HFFc6 (cell line): ENCODE measurements at places on chromosomes 5 and 9.

- DNase-seq = no peak
Observed at GRCh38 chr5:95007921-95008597, 276.8 kb downstream of the MCTP1 start.

- DNase-seq = no peak
Observed at GRCh38 chr5:122354293-122354692, 42.3 kb downstream of the SNCAIP start.

- no peak for DNase-seq
Observed at GRCh38 chr5:138694146-138694545, 59.1 kb upstream of the CTNNA1 start.

DNA sequence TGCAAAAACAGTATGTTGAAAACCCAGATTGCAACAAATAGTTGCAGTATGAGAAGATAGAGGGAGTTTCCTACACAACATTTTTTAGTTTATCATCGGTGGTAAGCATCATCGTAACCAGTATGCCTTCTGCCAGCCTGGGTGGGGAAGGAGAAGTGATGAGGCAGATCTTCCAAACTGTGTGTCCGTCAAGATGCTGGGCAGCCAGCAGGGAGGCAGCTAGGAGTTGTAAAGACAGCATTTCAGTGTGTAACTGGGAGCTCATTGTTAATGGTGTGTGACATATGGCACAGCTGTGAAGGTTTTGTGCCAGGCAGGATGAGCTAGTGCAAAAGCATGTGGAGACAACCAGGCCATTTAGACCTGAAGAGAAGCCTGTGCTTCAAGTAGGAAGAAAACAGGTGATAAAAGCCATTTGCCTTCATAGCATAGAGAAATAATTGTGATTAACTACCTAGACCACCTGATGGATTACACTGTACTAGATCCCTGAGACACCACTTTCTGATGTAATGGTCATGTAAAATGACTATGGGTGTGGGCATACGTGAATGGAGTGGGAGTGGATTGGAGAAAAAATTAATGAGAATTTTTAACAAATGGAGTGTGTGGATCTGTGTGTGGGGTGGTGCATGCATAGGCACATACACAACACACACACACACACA is 347.0 kb upstream of the ADAMTSL1 start:
- DNase-seq = no peak

DNA sequence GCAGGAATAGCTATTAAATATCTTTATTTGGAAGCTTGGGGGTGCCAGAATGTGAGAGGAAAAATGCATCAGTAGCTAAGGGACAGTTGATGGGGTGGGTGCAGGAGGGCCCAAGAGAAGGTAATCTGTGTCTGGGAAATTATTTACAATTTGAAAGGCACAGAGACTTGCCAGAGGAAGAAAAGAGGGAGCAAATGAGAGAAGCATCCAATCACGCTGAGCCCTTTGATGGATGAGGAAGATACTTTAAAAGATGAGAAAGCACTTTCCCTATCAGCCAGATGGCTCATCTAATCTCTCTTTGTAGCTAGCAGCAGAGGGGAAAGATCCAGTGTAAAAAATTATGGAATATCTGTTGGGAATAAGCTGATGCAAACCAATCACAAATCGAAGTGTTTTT is 57.0 kb upstream of the ABCA1 start:
- no peak for DNase-seq

GRCh38 chr5:95358848-95359247 is 32.3 kb upstream of the FAM81B start:
- no peak for DNase-seq

- no peak for DNase-seq
Observed at GRCh38 chr9:129834489-129835127, 467 bp downstream of the C9orf78 start.

DNA sequence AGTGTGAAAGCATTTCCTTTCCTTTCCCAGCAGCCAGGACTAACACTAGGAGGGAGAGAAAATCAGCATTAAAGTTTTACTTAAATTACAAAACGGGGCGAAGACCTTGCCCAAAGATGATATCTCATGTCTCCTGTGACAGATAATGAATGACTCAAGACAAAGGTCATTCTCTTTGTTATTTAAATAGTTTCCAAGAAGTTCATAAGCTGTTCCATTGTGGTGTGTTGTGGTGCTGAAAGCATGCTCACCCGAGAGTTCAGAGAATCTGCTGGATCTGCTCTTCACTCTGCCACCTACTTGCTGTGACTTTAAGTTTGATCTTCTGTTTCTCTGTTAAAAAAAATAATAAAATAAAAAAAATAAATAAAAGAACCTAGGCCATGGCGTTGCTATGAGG is 265.9 kb upstream of the NR4A3 start:
- no peak for DNase-seq

DNA sequence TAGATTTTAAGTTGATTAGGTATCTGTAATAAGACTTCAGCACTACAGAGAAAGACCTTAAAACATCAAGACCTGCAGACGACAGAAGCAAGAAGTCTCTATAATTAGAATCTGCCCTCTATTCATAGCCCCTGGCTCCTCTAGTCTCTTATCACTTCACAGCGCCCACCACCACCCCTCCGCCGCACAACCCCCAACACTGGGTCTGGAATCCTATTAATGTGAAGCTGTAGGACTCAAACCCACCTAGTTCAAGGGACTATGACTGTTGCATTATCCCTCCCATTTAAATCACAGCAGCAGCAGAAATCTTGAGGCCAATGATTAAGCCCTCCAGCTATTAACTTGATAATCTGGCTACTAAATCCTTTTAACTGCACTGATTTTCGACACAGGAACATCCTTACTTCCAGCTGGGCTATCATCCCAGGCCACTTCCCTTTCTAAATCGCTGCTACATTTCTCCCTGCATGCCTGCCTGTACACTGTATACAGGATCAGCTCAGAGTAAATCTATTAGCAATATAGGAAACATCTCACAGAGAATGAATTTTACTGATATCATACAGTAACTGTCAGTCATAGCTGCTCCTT is 159.5 kb upstream of the GRAMD2B start:
- DNase-seq = no peak

GRCh38 chr9:4433379-4433778 is 56.9 kb upstream of the SLC1A1 start:
- no peak for DNase-seq

DNA sequence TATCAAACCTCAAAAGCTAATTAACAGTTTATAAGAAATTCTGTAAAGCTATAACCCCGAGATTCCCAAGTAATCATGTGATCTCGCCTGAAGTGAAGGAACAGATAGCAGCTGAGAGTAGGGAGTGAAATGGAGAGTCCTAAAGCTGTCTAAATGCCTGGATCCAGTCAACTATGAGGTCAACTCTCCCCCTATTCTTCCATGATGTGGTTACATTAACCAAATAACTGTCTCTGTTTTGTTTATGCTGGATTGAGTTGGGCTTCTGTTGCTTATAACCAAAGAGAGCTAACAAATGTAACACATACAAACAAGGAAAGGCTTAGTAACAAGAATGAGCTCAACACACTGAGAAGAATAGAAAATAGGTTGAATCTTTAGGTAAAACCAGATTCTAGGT is 41.6 kb downstream of the GKAP1 start:
- DNase-seq = no peak

- DNase-seq = no peak
Observed at GRCh38 chr9:76697554-76697953, 66.7 kb upstream of the PCA3 start.

GRCh38 chr9:116904165-116904564 is 217.1 kb downstream of the TRIM32 start:
- no peak for DNase-seq

GRCh38 chr5:139960723-139961383 is 82.2 kb downstream of the NRG2 start:
- no peak for DNase-seq

DNA sequence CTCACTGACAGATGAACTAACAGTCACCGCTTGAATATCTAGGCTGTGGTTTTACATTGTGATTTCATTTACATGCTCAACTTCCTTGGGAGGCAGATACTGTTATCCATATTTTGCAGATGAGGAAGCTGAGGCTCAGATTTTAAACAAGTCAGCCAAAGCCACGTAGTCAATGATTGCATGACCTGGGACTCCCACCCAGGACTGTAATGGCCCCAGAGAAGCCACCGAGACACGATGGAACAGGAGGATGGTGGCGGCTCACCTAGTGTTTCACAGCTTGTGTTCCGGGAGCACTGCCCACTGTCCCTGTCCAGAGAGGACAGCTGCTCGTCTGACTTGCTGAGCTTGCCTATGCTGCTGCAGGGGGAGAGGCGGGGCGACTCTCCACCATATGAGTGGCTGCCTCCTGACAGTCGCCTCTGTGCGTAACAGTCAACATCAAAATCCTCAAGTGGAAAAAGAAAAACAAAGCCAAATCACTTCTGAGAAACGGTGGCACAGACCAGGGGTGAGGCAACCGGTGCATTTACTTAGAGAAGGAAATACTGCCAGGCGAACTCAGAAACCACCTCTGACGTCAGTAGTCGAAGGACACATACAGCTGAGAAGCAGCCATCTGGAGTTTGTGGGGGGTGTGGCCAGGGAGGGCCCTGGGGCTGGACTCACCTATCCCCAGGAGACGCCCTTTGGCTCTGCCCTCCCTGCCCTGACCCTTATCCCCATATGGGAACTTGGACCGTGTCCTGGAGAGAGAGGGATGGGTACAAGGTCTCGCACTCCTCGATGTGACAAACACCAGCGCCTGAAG is 82.5 kb downstream of the PRRT1B start:
- DNase-seq = no peak

DNA sequence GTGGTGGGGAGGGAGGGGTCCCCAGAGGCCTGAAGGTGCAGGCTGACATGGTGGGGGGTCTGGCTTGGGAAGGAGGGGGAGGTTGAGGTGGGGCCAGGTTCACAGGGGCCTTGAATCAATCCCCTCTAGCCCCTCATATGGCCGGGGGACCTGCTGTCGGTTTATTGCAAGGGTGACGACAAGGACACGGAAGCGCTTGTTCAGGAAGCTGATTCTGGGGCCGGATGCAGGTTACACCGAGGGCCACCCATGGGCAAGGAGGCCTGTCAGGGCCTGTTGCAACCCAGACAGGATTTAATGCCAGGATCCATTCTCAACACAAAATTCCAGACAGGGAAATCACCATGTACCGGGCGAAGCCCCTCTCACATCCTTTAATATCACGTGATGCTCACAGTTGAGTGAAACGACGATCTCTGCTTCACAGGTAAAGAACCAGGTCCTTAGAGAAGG is 41.6 kb upstream of the SYNPO start:
- DNase-seq = no peak

- no peak for DNase-seq
Observed at GRCh38 chr9:71801826-71802225, 33.5 kb upstream of the CEMIP2 start.

DNA sequence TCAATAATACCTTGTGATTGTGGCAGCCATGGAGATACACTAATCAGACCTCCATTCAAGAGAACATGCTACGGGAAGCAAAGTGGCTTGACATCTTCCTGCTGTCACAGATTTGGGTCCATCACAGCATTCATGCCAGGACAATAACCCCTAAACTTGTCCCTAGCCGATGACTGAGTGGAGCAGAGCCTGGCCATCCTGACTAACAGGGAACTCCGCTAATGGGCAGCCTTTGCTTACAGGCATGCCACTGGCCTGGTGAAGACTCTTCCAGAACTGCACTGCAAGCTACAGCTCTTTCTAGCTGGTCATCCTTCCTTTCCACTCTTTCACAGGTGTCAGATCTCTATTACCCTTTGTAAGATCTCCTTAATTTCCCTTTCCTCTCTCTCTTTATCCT is 16.0 kb downstream of the FAM174A start:
- no peak for DNase-seq
